Activated T-cell treated with anti-CD3 and anti-CD28 coated beads, Interleukin-2, amount 50 U/mL, for 72 hours (primary cell): ENCODE measurements at places on chromosomes 11 and 22. TPM values are rescaled to one million over a fixed set of nuclear protein-coding genes. Genes with fewer than 3 reads are reported as not detected.

DNA sequence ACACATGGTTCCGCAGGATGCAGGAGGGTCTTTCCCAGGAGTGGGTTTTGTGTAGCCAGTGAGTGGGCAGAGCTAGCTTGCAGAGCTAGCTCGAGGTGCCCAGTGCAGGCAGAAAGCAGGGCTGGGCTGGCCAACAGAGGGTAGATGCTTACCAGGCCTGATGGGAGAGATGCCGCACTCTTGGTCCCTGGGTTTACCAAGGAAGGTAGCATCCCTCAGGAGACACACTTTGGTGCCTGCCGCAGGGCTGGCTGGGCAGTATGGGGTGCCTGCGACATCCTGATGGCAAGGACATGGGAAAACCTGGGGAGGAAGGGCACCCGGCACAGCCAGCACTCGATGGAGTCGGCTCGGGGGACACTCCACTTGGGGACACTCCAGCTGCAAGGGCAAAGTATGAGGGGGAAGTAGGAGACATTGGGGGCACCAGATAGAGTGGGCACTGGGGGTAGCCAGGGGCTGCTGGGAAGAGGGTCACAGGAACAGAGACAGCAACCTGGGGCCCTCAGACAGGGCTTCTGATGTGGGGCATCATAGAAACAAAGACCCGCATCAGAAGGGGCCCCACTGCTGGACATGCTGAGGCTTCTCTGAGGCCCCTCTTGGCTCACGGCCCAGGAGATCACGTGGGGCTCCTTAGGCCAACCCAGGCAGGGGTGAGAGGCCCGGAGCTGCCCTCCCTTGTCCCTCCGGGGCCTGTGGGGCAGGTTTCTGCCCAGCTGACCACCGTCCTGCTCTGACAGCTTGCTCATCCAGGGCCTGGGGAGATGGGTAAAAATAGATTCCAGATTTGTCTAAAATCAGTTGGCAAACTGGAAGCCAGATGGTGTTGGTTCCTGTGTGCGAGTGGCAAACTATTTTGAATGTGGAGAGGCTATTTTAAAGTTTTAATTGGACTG is 89.8 kb downstream of the MORC2 start:
- no peaks in the 10 kb centered on the region for H3K27me3 ChIP-seq
- no peak overlapping the region for H3K4me3 ChIP-seq
- H3K36me3 ChIP-seq: no peaks in the 10 kb centered on the region
- no peak overlapping the region for H3K27ac ChIP-seq
- no peaks in the 10 kb centered on the region for H3K4me1 ChIP-seq
- DNase-seq: no peak

DNA sequence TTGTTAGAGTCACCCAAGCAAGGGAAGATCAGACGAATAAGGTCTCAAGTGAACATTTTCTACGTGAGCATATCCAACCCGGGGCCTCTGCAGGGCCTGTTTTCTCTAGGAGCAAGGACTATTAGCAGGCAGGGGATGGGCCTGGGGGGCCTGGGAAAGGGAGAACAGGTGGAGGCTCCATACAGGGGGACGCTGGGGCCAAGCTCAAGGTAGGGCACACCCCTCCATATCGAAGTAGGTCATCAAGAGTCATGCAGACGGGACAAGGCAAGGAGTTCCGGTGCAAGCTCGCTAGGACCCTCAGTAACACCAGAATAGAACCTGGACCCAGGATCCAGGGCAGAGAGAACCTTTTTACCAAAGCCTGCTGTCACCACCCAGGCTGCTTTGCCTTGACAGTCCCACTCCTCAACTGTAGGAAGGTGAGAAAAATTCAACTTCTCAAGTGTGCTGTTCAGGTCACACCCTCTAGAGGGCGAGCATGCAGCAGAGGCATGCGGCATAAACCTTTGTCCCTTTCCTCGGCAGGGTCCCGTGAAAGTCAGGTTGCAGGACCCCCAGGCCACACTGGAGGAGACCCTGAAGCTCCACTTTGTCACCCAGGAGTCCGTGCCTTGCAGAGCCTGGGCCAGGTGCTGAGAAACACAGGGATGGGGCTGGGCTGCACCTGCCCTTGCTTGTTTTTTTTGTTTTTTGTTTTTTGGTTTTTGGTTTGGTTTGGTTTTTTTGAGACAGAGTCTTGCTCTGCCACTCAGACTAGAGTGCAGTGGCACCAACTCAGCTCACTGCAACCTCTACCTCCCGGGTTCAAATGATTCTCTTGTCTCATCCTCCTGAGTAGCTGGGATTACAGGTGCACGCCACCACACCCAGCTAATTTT is 8.6 kb upstream of the APOBEC3B start:
- peak; percentile 68 for DNase-seq
- H3K4me3 ChIP-seq: no peak overlapping the region
- no peak overlapping the region for H3K27ac ChIP-seq
- peaks cover 34% of the 10 kb centered on the region for H3K27me3 ChIP-seq
- peaks cover 4% of the 10 kb centered on the region for H3K36me3 ChIP-seq

DNA sequence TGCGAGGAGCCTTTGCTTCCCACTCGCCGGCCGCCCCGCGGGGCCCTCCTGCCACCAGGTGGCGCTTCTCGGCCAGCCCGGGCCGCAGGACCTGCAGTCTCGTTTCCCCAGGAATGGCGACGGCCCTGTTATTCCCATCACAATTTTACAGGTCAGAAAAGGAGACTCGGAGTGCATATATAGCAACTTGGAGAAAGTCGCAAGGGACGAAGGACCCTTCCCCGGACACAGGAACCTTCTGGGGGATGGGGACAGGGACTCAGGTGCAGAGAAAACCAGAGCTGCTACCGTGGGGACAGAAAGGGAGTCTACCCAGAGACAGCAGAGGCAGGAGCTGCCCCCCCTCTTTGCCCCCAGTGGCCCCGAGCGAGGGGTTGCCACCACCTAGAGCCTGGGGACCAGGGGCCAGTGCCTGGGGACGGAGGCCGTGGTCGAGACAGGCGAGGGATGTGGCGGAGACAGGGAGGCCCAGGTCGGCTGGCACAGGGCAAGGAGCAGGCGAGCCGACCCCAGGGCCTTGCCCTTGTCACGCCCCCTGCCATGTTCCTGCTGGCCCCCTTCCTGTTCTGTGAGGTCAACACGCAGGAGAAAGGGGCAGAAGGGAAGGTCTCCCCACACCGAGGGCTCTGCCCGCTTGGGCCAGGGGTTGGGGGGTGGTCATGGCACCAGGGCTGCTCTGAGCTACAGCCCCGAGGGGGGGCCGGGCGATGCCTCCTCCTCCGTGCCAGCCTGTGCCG is 3.5 kb upstream of the KRTAP5-6 start:
- peak overlapping the region; percentile 80 for H3K4me3 ChIP-seq
- DNase-seq: peak; percentile 82
- peaks cover 11% of the 10 kb centered on the region for H3K4me1 ChIP-seq
- H3K27me3 ChIP-seq: peaks cover 2% of the 10 kb centered on the region

DNA sequence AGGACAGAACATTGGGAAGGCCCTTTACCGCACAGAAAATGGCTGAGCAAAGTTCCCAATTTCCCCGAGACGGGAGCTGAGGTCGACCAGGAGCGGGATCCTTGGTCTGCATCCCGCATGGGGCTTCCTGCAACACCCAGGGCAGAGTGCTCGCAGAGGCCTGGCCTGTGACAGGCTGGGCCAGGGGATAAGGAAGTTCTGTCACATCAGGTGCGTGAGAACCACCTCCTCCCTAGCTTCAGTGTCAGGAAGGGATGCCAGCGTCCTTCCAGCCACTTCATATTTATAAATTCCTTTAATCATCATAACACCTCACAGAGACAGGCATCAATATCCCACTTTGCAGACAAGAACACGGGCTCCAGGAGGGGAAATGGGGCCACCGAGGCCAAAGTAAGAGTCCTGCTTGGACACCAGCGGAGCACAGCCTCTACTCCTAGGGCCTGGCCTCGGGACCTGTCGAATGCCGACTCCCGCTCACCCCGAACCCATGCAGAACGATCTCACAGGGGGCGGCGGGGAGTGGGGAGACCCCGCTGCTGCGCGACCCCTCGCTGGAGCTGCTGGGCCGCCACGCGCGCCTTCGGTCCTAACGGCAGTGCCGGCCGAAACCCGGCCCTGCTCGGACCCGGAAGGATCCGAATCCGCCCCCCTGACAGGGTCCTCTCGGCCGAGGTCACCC is 532 bp downstream of the BET1L start:
- peaks cover 10% of the 10 kb centered on the region for H3K36me3 ChIP-seq
- H3K4me1 ChIP-seq: peaks cover 55% of the 10 kb centered on the region
- no peaks in the 10 kb centered on the region for H3K27me3 ChIP-seq
- DNase-seq: peak; percentile 22
- peak overlapping the region; percentile 96 for H3K4me3 ChIP-seq

DNA sequence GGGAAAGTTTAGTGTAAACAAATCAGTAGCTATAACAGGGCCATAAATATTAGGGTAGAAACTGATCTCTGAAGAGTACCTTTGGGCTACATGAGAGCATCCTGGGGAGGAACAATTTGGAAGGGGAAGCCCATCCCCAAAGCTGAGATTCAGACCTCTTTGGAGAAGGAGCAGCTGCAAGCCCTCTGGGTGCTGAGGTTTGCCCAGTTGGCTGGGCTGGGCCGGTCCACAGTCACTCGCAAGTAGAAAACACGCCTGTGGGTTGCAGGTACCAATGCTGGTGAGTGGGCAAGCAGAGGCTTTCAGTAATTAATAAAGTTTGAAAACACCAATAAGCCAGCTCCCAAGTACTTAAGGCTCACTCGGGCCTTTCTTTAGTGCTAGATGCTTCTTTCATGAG is 124.5 kb downstream of the ARHGAP8 start:
- no peaks in the 10 kb centered on the region for H3K36me3 ChIP-seq
- H3K27ac ChIP-seq: no peak overlapping the region
- H3K4me3 ChIP-seq: no peak overlapping the region
- H3K4me1 ChIP-seq: no peaks in the 10 kb centered on the region

GRCh38 chr22:40958299-40958698 is 7.1 kb downstream of the RBX1 start:
- no peak for DNase-seq
- peak overlapping the region; percentile 79 for H3K27ac ChIP-seq
- H3K27me3 ChIP-seq: no peaks in the 10 kb centered on the region
- H3K36me3 ChIP-seq: peaks cover 8% of the 10 kb centered on the region
- peaks cover 33% of the 10 kb centered on the region for H3K4me1 ChIP-seq

DNA sequence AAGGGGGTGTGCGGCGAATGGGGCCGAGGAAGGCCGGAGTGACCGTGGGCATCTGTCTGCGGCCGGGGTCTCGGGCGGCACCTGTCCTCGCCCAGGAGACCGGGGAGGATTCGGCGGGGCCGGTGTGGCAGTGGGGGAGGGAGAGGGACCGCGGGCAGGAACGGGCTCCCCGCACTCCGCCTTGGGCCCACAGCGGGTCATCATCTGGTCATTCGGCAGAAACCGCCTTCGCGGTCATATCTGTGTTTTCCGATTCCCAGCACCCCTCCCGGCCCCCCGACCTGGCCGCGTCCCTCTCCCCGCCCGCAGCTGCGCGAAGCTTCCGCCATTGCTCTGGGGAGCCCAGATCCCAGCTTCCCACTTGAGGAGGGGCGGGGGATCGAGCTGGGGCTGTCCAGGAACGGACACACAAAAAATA is 824 bp upstream of the CBX6 start:
- peaks cover 70% of the 10 kb centered on the region for H3K4me1 ChIP-seq
- H3K27me3 ChIP-seq: peaks cover 7% of the 10 kb centered on the region
- peaks cover 6% of the 10 kb centered on the region for H3K36me3 ChIP-seq
- peak; percentile 34 for DNase-seq
- H3K27ac ChIP-seq: peak overlapping the region; percentile 71

DNA sequence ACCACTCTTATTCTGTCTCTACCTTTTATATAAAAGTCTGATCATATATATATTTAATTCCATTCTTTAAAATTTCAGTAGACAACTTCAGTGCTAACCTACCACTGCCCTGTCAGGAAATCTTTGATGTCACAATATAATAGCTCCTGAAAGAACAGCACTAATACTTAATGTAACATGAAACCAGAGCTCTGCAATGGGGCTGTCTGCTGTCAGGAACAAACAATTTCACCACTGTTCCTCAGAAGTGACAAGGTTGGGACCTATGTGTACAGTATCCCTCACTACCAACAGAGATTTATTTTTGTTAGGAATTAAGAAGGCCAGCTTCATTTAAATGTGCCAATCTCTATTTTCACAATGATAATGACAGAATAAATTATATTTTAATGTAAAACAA is 165.5 kb upstream of the C11orf58 start:
- H3K27me3 ChIP-seq: no peaks in the 10 kb centered on the region
- H3K4me3 ChIP-seq: no peak overlapping the region
- no peak overlapping the region for H3K27ac ChIP-seq
- H3K4me1 ChIP-seq: no peaks in the 10 kb centered on the region

- no peak overlapping the region for H3K27ac ChIP-seq
- no peaks in the 10 kb centered on the region for H3K36me3 ChIP-seq
These were observed 101.2 kb upstream of the RAG2 start for GRCh38 chr11:36699271-36699670.

- no peak overlapping the region for H3K4me3 ChIP-seq
- peaks cover 7% of the 10 kb centered on the region for H3K27me3 ChIP-seq
- no peak for DNase-seq
- H3K4me1 ChIP-seq: peaks cover 21% of the 10 kb centered on the region
- no peaks in the 10 kb centered on the region for H3K36me3 ChIP-seq
These were observed 772.3 kb downstream of the BRD1 start for GRCh38 chr22:49055406-49055805.

DNA sequence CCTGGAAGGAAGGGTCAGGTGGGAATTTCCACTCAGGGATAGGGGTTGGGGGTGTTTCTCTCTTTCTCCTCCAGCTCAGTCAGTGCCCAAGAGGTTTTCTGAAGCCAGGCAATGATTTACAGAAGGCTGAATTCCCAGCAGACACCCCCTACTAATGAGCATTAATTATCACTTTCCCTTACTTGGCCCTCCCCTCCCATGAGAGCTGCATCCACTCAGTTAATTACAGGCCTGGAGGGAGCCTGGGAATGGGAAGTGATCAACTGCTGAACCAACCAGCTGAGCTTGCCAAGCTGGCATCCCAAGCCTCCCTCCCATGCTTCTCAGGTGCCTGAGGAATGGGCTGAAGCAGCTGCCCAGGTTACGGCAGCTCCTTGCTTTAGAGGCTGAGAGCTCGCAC is 992 bp downstream of the LGALS12 start:
- H3K27me3 ChIP-seq: no peaks in the 10 kb centered on the region
- H3K36me3 ChIP-seq: no peaks in the 10 kb centered on the region
- no peak for DNase-seq
- H3K27ac ChIP-seq: no peak overlapping the region
- peaks cover 18% of the 10 kb centered on the region for H3K4me1 ChIP-seq
- H3K4me3 ChIP-seq: no peak overlapping the region

The ATL3 gene
- 42.6 TPM for total RNA-seq

The KRTAP5-9 gene
- total RNA-seq: 0.21 TPM

The PRG3 gene
- total RNA-seq: not detected

The PKNOX2 gene
- total RNA-seq: not detected

The LINC01488 gene
- not detected for total RNA-seq
